LHCN-M2 (cell line): ENCODE measurements at places on chromosomes 2 and 18. TPM values are rescaled to one million over a fixed set of nuclear protein-coding genes. Genes with fewer than 3 reads are reported as not detected.

TMEM247 gene
- total RNA-seq, result not detected in 2 replicates

L3MBTL4 gene
- total RNA-seq, result not detected in 2 replicates

CCNYL1 gene
- total RNA-seq, result 4.4 and 7.2 TPM in 2 replicates

CD28 gene
- total RNA-seq, result 0.52 and 0.64 TPM in 2 replicates

LGALSL gene
- 0.17 and 0.26 TPM in 2 replicates for total RNA-seq

CCL20 gene
- 1.3 and 2.3 TPM in 2 replicates for total RNA-seq

RUFY4 gene
- total RNA-seq, result not detected in 2 replicates

VWC2L gene
- total RNA-seq, result under 0.01 TPM in 1 of 2 replicates, not detected in the other

INHA gene
- total RNA-seq, result not detected in 2 replicates

DTNA gene
- total RNA-seq, result 6.9 and 7.1 TPM in 2 replicates

GAREM1 gene
- 3.1 and 3.8 TPM in 2 replicates for total RNA-seq

TNFAIP6 gene
- total RNA-seq, result 20.3 and 21.3 TPM in 2 replicates

SERPINB4 gene
- not detected in 2 replicates for total RNA-seq
